ENCODE measurements at places on chromosomes 3 and 15. TPM values are rescaled to one million over a fixed set of nuclear protein-coding genes. Genes with fewer than 3 reads are reported as not detected.

ENTPD3 gene
- total RNA-seq: 3.7 TPM

SNRPN gene
- 91.1 TPM for total RNA-seq

KBTBD12 gene
- 1.3 TPM for total RNA-seq

CLDN1 gene
- total RNA-seq: 14.6 TPM

CMTM8 gene
- 24.9 TPM for total RNA-seq

GOLGA8O gene
- total RNA-seq: 2.1 TPM

GRCh38 chr3:197394464-197395321 lies 96.3 kb upstream of the DLG1 start:
- no peak for DNase-seq
- no peaks in the 10 kb centered on the region for H3K36me3 ChIP-seq
- no peak overlapping the region for H3K27ac ChIP-seq
- H3K4me3 ChIP-seq: no peak overlapping the region

DNA sequence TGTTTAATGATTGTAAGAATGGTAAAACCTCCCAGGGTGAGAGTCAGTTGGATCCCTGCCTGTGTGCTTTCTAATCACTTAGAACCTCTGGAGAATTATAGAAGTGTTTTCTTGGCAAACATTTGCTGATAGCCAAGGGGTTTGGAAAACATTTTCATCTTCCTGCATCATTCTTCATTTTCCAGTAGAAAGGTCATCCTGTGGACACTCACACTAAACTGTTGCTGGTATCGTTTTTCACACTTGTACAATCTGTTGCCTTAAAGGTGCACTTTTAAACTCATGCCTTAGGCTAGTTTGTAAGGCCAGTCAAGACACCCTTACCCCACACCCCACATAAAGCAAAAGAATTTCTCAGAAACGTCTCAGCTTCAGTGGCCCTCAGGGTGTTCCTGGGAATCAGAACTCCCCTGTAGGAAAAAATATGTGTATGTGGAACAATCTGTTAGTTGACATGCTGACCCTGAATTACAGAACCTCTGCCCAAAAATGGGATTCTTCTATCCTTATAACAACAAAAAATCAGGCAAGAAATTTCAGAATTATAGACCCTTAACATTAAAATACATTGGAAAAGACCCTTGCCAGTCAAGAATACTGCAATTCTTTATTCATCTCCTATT lies 5.8 kb upstream of the PLD1 start:
- H3K27me3 ChIP-seq: no peaks in the 10 kb centered on the region
- DNase-seq: no peak
- H3K4me1 ChIP-seq: peaks cover 2% of the 10 kb centered on the region
- H3K27ac ChIP-seq: no peak overlapping the region
- no peaks in the 10 kb centered on the region for H3K36me3 ChIP-seq

- no peaks in the 10 kb centered on the region for H3K27me3 ChIP-seq
- H3K27ac ChIP-seq: no peak overlapping the region
- DNase-seq: no peak
- no peak overlapping the region for H3K4me3 ChIP-seq
These were observed 214.4 kb downstream of the PCCB start for GRCh38 chr3:136464502-136464901.

- H3K36me3 ChIP-seq: no peaks in the 10 kb centered on the region
- H3K4me3 ChIP-seq: no peak overlapping the region
- peaks cover 8% of the 10 kb centered on the region for H3K4me1 ChIP-seq
- no peak for DNase-seq
- peaks cover 33% of the 10 kb centered on the region for H3K27me3 ChIP-seq
- no peak overlapping the region for H3K27ac ChIP-seq
These were observed 1.8 kb downstream of the CAMKV start for GRCh38 chr3:49867871-49868321.

DNA sequence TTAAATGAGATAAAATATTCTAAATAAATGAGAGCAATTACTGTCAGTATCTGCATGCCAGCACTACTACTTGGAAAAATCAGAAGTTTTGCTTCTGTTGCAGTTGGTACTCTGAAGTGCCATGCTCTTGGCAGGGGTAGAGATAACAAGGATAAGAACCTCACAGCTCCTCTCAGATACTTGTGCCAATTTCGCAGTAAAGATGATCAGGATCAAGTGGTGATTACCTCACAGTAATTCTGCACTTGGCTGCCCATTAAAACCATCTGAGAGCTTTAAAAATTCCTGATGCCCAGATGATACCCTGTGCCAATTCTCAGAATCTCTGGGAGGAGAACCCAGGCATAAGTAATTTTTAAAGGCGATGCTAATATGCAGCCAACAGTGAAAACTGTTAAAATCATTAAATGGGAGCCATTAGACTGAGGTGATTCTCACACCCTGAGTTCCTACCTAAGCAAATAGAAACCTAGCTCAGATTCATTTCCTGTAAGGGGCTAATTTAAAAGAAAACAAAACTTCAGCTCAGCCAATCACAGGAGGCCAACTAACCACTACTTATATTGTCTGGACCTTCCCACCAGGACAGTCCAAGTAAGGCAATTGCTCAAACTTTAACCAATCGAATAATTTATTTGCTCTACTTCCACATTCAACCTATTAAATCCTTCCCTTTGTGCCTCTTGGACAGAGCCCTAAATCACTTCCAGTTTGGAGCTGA lies 171.2 kb downstream of the KCNMB2 start:
- no peaks in the 10 kb centered on the region for H3K27me3 ChIP-seq
- no peaks in the 10 kb centered on the region for H3K4me1 ChIP-seq
- H3K27ac ChIP-seq: no peak overlapping the region

GRCh38 chr15:92365906-92366305 lies 27.8 kb upstream of the ST8SIA2 start:
- H3K27ac ChIP-seq: no peak overlapping the region
- no peak overlapping the region for H3K4me3 ChIP-seq
